ENCODE measurements at places on chromosomes 12 and 14. TPM values are rescaled to one million over a fixed set of nuclear protein-coding genes. Genes with fewer than 3 reads are reported as not detected.

GPR135 gene
- total RNA-seq, result 2.3 TPM

BCL11B gene
- 14.4 TPM for total RNA-seq

RPL10L gene
- total RNA-seq, result not detected

KIF21A gene
- total RNA-seq, result 20.1 TPM

NUP37 gene
- total RNA-seq, result 26.5 TPM

DPF3 gene
- total RNA-seq, result 5.0 TPM

CEP170B gene
- 5.9 TPM for total RNA-seq

KRT85 gene
- total RNA-seq, result not detected

KLRB1 gene
- total RNA-seq, result 24.9 TPM

OR4N2 gene
- total RNA-seq, result not detected

CD163 gene
- total RNA-seq, result 517 TPM

- DNase-seq, result no peak
Measured at GRCh38 chr12:130097798-130098255, 64.4 kb upstream of the FZD10 start.

- no peak for DNase-seq
Measured at GRCh38 chr14:61234215-61234916, 46.8 kb downstream of the TMEM30B start.

DNA sequence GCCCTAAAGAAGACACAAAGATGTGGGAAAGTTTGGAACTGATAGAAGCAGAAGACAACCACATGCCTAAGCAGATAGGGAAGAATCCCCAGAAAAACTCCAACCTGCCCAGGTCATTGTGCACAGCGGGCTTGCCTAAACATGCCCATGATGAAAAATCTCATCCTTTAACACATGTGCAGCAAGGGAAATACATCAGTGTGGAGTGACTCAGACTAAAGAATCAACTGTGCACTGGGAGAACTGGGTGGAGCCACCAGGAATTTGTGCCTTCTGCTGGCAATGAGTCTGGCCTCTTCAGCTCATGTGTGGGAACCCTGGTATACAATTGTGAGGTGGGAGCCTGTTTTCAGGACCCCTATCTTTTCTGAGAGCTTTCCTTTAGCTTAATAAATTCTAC lies 398.5 kb downstream of the FSCB start:
- DNase-seq, result no peak

GRCh38 chr14:99563749-99564129 lies 40.3 kb downstream of the CCDC85C start:
- DNase-seq, result no peak

GRCh38 chr12:83018088-83018487 lies 331.4 kb downstream of the TMTC2 start:
- DNase-seq, result no peak

DNA sequence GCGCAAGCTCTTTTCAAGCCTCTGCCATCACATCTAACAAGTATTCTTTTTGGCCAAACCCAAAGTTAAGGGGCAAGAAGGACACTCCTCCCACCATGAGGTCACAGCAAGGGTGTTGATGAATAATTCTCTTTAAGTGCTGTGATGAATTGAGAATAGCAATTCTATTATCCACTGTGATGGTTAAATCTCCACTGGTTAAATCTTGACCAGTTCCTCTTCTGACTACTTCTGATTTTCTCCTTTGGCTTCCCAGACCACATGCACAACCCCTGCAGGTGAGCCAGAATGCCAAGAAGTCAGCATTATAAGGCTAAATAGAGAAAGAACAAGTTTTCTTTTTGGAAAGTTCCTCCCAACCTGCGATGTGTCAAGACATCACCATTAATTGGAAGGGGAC lies 90.6 kb upstream of the BCL2L14 start:
- DNase-seq, result no peak

DNA sequence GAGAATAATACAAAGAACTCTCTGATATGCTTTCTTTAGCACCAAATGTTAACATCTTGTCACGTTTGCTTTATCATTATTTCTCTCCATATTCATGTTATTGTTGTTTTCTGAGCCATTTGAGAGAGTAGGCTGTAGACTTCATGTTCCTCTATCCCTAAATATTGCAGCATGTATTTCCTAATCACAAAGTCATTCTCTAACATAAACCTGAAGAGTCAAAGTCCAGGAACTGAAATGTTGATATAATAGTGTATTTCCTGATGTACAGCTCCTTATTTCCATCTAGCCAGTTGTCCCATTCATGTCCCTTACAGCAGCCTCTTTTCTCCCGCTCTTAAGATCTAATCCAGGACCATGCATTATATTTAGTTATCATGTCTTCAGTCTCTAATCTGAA lies 72.8 kb downstream of the SPATS2 start:
- no peak for DNase-seq

- no peak for DNase-seq
Measured at GRCh38 chr12:32734952-32735351, 20.7 kb downstream of the YARS2 start.

DNA sequence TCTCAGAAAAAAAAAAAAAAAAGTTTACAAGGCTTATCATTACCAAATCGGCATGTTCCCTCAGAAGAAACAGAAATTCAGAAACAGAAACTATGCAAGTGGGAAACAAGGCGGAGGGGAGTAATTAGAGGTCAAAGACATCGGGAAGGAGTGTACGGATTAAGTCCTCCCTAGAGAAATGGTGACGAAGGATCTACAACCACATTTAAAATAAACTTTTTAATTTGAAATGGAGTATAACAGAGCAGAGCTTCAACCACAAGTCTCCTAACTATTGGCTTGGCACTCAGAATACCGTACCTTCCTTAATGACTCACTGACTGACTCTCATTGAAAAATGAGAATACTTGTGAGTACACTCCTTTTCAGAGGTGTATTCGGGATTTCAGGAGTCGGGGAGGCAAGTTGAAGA lies 908 bp downstream of the ENTPD5 start:
- DNase-seq, result no peak

DNA sequence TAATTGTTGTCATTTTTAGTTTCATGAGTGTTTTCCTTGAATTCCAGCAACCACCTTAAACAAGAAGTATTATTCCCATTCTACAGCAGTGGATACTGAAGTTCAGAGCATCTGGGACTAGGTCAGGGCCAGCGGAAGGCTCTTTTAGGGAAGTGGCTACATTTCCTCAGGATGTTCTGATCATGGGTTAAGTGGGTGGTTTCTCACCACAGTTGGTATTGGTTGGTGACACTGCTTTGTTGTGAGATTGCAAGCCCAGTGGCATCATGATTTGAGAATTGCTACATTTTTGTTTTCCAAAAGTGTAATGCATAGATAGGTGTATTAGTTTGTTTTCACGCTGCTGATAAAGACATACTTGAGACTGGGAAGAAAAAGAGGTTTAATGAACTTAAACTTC lies 47.1 kb downstream of the SYNE2 start:
- DNase-seq, result no peak

DNA sequence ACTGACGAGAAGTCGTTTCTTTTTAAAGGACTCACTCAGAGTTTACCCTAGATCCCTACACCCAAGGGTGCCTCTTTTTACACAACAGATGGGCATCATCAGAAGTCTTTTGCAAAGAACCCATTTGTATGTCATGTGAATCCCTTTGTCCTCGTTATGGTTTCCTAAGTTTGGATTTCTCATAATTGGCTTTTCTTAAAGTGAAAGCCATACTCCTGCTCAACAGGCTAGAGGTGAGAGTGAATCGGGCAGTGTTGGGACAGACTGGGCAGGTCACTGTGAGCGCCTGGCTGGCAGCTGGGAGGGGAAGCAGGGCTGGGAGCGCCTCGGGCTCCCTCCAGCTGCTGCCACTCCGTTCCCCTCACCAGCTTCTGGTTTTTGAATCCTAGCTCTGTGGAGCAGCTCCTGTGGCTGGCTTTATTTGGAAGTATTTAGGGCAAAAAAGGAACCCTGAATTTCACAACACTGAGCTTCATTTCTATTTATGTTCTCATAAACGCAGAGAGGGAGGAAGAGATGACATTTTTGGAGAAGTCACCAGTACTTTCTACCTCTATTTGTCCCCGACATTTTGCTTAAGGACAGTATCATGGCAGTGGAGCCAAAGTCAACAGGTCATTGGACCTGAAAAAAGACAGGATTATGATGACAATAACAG lies 63.8 kb upstream of the ACTN1 start:
- peak; percentile 85 for DNase-seq

DNA sequence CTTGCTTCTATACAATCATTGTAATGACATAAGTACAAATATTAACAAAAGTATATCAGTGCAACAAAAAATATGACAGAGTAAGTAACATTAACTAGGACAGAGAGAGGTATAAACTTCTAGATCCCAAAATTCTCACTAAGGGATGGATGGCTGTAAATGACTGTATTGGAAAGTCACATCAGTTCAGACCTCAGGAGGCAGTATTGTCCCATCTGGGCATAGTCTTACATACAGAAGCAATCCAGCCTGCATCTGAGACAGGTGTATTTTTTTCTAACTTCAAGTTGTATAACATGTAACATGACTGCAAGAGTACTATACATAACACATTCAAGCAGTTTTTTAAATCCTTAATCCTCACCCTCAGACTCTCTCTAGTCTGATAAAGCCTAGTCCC lies 99.0 kb downstream of the GARIN6 start:
- no peak for DNase-seq

DNA sequence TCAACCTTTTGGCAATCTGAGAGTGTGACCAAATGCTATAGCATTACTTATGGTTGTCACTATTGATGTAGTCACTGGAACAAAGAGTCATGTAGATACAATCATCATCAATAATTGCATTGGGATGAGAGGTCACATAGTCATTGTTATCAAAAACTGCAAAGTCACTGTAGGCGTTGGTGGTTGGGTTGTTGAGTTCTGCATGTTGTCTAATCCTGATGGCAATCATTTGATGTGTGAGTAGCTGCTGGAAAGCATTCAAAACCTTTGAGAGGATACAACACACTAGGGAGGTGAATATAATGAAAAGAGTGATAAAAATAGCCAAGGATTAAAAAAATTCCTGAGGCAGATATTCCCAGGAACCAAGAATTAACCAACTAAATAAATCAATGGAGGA lies 214.7 kb upstream of the SYT10 start:
- DNase-seq, result no peak

DNA sequence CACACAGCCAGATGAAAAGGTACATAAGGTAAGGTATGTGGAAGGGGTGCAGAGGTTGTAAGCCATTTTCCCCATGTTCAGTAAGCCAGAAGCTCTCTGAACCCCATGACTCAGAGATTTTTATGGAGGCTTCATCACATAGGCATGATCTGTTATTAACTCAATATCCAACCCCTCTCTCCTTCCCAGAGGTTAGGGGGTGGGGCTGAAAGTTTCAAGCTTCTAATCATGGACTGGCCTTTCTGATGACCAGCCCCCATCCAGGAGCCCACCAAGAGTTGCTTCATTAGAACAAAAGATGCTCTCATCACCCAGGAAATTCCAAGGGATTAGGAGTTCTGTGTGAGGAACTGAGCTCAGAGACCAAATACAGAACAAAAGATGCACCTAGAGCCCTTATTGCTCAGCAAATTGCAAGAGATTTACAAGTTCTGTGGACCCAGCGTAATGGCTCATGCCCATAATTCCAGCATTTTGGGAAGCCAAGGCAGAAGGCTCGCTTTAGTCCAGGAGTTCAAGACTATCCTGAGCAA lies 103.2 kb upstream of the DAAM1 start:
- DNase-seq, result no peak

GRCh38 chr14:52370406-52370935 lies 56.4 kb downstream of the PTGER2 start:
- no peak for DNase-seq

DNA sequence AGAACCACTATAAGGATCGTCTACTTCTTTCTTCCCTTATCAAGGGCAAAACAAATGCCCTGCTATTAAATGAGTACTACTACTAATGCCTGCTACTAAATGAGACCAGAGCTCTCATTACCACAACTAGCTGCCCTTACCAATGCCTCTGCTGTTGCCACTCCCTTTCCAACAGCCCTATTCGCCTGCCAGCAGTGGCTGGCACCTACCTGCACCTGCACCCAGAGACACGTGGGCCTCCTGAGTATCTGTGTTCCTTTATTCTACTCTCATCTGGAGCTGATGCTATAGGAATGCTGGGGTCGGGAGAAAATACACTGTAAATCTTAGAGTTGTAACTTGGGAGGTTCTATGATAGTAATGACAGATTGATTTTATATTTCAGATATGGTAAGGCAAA lies 174.7 kb downstream of the SLC2A13 start:
- DNase-seq, result no peak
